Large intestine (tissue), 12 donors: ENCODE measurements at places on chromosomes 12 and 14. TPM values are rescaled to one million over a fixed set of nuclear protein-coding genes. Genes with fewer than 3 reads are reported as not detected.
A peak's percentile ranks its signal among the peaks of the same experiment; 100 is the strongest.

The FIGNL2 gene
- polyA plus RNA-seq: 0.76 TPM

- H3K4me1 ChIP-seq: no peaks in the 10 kb centered on the region
- H3K4me3 ChIP-seq: no peak overlapping the region
- H3K27ac ChIP-seq: no peak overlapping the region
- no peak for DNase-seq
- H3K36me3 ChIP-seq: no peaks in the 10 kb centered on the region
Observed at GRCh38 chr14:80549141-80549540, 337.8 kb upstream of the DIO2 start.

The TMPRSS12 gene
- polyA plus RNA-seq: 0.01 TPM

GRCh38 chr12:2633176-2633824 is 161.5 kb upstream of the FKBP4 start:
- H3K36me3 ChIP-seq: no peaks in the 10 kb centered on the region
- H3K4me3 ChIP-seq: no peak overlapping the region
- peaks cover 3% of the 10 kb centered on the region for H3K27me3 ChIP-seq
- no peak overlapping the region for H3K27ac ChIP-seq

DNA sequence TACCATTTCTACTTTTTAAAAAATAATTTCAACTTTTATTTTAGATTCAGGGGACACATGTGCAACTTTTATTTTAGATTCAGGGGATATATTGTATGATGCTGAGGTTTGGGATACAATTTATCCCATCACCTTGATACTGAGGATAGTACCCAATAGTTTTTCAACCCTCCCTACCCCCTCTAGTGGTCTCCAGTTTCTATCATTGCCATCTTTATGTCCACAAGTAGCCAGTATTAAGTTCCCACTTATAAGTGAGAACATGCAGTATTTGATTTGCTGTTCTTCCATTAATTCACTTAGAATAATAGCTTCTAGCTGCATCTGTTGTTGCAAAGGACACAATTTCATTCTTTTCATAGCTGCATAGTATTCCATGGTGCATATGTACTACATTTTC is 162.5 kb downstream of the ANKS1B start:
- no peaks in the 10 kb centered on the region for H3K4me1 ChIP-seq
- no peak for DNase-seq
- no peak overlapping the region for H3K27ac ChIP-seq
- H3K27me3 ChIP-seq: no peaks in the 10 kb centered on the region
- no peak overlapping the region for H3K4me3 ChIP-seq

The CLEC4A gene
- polyA plus RNA-seq: 5.3 TPM

The TBX3 gene
- 71.7 TPM for polyA plus RNA-seq

The BEGAIN gene
- polyA plus RNA-seq: 3.0 TPM

DNA sequence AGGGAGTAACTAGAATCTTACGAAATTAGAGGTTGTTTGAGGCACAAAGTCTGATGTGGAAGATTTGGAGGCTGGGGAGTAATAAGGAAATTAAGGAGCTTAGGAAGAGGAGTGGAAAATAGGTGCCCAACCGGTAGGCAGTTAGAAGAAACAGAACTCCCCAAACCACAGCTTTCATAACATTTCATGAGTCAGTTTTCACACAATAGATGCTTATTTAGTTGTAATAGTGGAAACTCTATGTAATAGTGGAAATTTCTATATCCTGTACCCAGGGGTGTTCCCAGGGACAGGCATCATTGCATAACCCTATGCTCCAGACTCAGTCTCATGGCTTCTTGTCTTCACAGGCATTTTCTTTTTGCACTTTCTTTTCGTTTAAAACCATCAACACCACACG is 8.3 kb downstream of the C3AR1 start:
- H3K4me3 ChIP-seq: no peak overlapping the region
- H3K27me3 ChIP-seq: no peaks in the 10 kb centered on the region
- DNase-seq: no peak

GRCh38 chr12:15688202-15688736 is 100.9 kb downstream of the EPS8 start:
- no peaks in the 10 kb centered on the region for H3K36me3 ChIP-seq
- H3K4me1 ChIP-seq: peaks cover 42% of the 10 kb centered on the region
- H3K27ac ChIP-seq: peak overlapping the region; percentile 90

GRCh38 chr12:120181991-120182631 is 12.4 kb downstream of the GCN1 start:
- no peaks in the 10 kb centered on the region for H3K27me3 ChIP-seq
- peaks cover 77% of the 10 kb centered on the region for H3K36me3 ChIP-seq
- H3K27ac ChIP-seq: no peak overlapping the region
- no peaks in the 10 kb centered on the region for H3K4me1 ChIP-seq

DNA sequence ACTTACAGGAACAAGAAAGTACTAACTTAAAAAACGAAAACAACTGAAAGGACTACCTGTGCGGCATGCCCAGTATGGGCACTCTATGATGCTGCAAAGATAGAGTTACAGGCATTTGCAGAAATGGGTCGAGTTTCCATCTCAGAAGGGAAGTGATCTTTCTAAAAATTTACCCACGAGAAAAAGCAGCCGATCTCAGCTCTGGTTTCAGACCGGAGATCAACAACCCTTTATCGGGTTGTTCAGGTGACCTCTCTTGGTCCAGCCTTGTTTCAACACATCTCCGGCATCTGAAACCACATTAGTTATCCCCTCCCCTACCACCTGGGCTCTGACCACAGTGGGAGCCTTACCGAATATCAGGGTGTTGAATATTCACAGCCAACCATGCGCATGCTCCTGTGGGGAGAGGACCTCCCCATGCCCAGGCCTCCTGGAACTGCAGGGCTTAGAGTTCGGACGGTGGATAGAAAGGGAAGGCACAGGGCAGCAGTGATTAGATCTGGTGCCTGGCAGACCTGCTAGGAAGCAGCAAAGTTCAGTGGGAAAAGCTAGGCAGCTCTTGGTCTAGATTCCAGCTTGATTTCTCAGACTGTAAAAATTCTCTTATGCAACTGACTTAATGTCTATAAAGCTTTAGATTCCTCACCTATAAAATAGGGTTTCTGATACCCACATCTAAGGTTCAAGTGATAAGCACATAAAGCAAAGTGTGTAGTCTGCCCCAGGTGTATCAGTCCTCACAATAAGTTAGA is 906.0 kb downstream of the VRK1 start:
- H3K27ac ChIP-seq: no peak overlapping the region
- no peaks in the 10 kb centered on the region for H3K4me1 ChIP-seq
- H3K36me3 ChIP-seq: no peaks in the 10 kb centered on the region
- DNase-seq: no peak

- H3K4me1 ChIP-seq: no peaks in the 10 kb centered on the region
- no peak for DNase-seq
- H3K4me3 ChIP-seq: no peak overlapping the region
- H3K27me3 ChIP-seq: peaks cover 6% of the 10 kb centered on the region
- no peak overlapping the region for H3K27ac ChIP-seq
- H3K36me3 ChIP-seq: no peaks in the 10 kb centered on the region
Observed at GRCh38 chr14:61671082-61671481, 24.2 kb upstream of the HIF1A start.

DNA sequence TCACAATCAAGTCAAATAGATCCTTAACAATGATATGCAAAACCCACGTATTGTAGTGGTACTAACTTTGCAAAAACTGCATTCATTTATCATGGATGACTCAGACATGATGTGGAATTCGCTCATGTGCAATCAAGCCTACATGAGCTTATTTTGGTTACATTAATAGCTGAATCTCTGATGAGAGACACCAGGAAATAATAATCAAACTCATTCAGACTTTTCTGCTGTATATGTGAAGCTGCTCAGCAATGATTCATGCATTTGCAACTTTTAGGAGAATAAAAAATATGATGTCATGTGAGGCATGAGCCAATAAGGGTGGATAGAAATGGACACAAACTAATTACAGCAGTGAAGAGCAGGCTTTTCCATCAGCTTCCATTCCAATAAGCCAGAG is 1075.8 kb upstream of the TMEM132C start:
- H3K27me3 ChIP-seq: no peaks in the 10 kb centered on the region
- H3K4me1 ChIP-seq: no peaks in the 10 kb centered on the region
- no peak overlapping the region for H3K27ac ChIP-seq

The GSG1 gene
- 1.6 TPM for polyA plus RNA-seq

DNA sequence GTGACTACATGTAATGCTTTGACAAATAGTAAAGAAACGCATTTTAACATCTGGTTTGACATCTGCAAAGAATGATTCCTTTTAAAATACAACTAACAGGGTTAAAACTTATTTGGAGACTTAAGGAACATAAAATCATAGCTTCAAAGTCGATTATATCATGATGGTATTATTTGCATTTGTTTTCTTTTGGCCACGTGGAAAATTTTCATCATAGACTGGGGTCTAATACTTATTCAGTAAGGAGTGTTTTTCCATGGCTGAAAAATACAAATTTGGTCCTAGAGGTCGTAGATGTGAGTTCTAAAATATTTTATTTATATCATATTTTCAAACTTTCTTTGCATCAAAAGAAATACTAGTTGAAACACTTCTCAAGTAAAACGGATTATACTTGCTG is 31.5 kb upstream of the LMNTD1 start:
- no peak overlapping the region for H3K27ac ChIP-seq
- H3K36me3 ChIP-seq: no peaks in the 10 kb centered on the region
- no peak overlapping the region for H3K4me3 ChIP-seq
- DNase-seq: no peak
- H3K4me1 ChIP-seq: peaks cover 7% of the 10 kb centered on the region

The TAC3 gene
- 13.5 TPM for polyA plus RNA-seq

DNA sequence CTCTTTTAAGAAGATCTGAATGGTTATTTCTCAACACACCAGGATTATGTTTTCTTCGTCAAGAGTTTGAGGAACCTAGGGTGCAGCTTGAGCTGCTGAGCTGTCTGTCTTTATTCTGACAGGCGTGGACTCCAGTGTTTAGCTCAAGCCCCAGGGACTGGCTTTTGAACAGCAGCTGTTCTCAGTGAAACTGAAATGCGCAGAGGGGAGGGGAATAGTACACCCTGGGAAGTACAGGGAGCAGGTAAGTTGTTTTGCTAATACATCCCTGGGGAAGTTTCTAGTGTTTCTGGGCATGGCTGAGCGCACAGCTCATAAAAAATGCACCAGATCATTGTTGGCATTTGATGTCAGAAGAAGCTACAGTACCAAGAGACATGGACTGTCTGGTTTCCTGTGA is 659.8 kb downstream of the DIO2 start:
- peaks cover 16% of the 10 kb centered on the region for H3K4me1 ChIP-seq
- H3K4me3 ChIP-seq: no peak overlapping the region
- no peaks in the 10 kb centered on the region for H3K36me3 ChIP-seq
- H3K27me3 ChIP-seq: no peaks in the 10 kb centered on the region
- no peak for DNase-seq
- no peak overlapping the region for H3K27ac ChIP-seq

The PRMT5 gene
- polyA plus RNA-seq: 65.2 TPM

DNA sequence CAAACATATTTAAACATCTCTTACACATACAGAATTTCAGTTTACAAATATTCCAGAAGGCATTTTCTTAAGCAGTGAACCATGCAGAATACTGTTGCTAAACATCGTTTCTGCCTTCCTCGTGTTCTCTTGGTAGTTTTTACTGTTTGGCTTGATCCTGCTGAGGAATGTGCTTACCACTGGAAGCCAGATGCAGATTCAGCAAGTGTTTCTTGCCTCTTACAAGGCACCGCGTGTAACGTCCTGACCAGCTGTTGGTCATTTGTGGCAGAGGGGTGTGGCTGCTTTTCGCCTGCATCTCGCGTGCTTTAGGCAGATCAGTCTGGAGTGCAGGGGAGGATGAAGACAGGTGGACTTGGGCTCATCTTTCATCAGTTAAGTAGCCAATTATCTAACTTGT is 12.4 kb downstream of the EIF2B1 start:
- DNase-seq: no peak
- H3K4me3 ChIP-seq: no peak overlapping the region
- no peaks in the 10 kb centered on the region for H3K27me3 ChIP-seq
- H3K4me1 ChIP-seq: no peaks in the 10 kb centered on the region
- H3K36me3 ChIP-seq: peaks cover 87% of the 10 kb centered on the region
- no peak overlapping the region for H3K27ac ChIP-seq

- H3K4me1 ChIP-seq: no peaks in the 10 kb centered on the region
- H3K4me3 ChIP-seq: no peak overlapping the region
- H3K27me3 ChIP-seq: no peaks in the 10 kb centered on the region
- H3K36me3 ChIP-seq: no peaks in the 10 kb centered on the region
Observed at GRCh38 chr12:16238661-16239060, 38.8 kb downstream of the SLC15A5 start.

DNA sequence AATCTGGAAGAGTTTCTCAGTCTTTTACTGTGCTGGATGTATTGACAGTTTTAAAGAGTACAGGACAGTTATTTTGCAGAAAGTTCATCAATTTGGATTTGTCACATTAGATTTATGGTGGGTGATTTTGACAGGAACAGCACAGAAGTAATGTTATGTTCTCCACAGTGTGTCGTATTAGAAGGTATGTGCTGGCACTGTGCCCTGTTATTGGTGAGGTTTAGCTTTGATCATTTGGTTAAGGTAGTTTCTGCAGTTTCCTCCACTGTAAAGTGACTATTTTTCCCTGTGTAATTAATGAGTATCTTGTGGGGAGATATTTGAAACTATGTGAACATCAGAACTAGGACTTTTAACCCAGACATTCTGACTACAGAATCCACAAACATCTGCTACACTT is 308.5 kb upstream of the TBX3 start:
- no peak overlapping the region for H3K27ac ChIP-seq
- no peak for DNase-seq
- no peaks in the 10 kb centered on the region for H3K4me1 ChIP-seq
- no peaks in the 10 kb centered on the region for H3K27me3 ChIP-seq
- H3K4me3 ChIP-seq: no peak overlapping the region

GRCh38 chr14:105094193-105094907 is 29.1 kb upstream of the GPR132 start:
- no peaks in the 10 kb centered on the region for H3K36me3 ChIP-seq
- peaks cover 33% of the 10 kb centered on the region for H3K4me1 ChIP-seq
- no peaks in the 10 kb centered on the region for H3K27me3 ChIP-seq
- peak overlapping the region; percentile 96 for H3K27ac ChIP-seq
- peak overlapping the region; percentile 93 for H3K4me3 ChIP-seq

DNA sequence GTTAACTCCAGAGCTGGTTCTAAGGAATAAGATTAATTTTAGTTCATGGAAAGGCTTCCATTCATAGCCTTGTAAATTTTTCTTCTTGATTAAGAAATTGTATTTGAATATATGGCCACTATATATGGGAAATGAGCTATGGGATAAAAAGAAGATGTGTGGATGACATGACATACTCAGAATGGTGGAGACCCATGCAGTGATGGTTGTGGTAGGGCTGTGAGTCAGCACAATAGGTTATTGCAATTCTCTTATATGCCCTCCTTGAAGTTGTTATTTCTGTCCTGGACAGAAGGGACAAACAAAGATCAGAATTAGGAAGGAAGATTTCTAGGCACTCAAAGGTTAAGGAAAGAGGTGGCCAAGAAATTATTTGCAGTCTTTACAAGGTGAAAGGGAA is 21.5 kb downstream of the RASSF9 start:
- H3K4me1 ChIP-seq: no peaks in the 10 kb centered on the region
- no peaks in the 10 kb centered on the region for H3K27me3 ChIP-seq
- DNase-seq: no peak
